ENCODE measurements at places on chromosomes 5 and 9. TPM values are rescaled to one million over a fixed set of nuclear protein-coding genes. Genes with fewer than 3 reads are reported as not detected.

Gene IL13
- not detected for total RNA-seq

Gene F12
- 3.1 TPM for total RNA-seq

Gene ANKDD1B
- total RNA-seq: not detected

Gene FRRS1L
- not detected for total RNA-seq

Gene PCDHGA4
- not detected for total RNA-seq
